ENCODE measurements at places on chromosomes 11 and 22.

- no peak for DNase-seq
These were observed 5.1 kb downstream of the CAPRIN1 start for GRCh38 chr11:34056672-34057071.

- no peak for DNase-seq
These were observed 69.1 kb upstream of the MYOD1 start for GRCh38 chr11:17650127-17650911.

- DNase-seq, result no peak
These were observed 913 bp downstream of the ZNHIT2 start for GRCh38 chr11:65116370-65117205.

- no peak for DNase-seq
These were observed at the start of gene DCHS1 for GRCh38 chr11:6655790-6656583. DCHS1 (minus strand) TSS chr11:6655809; CDS start chr11:6641613, 14,196 bp downstream.

GRCh38 chr11:75334976-75335375 is 16.5 kb downstream of the ARRB1 start:
- no peak for DNase-seq

All from NCI-H187 treated with DMSO at 0.1 percent for 48 hours (cell line).